ENCODE measurements at places on chromosomes 6 and 20.

GRCh38 chr6:153449279-153449678 lies 318.2 kb upstream of the RGS17 start:
- DNase-seq: no peak

- no peak for DNase-seq
These were observed 24.7 kb upstream of the CD2AP start for GRCh38 chr6:47452899-47453298.

GRCh38 chr6:44487586-44487985 lies 100.1 kb downstream of the CDC5L start:
- DNase-seq: no peak

- DNase-seq: no peak
These were observed 81.6 kb downstream of the DTD1 start for GRCh38 chr20:18669241-18670019.

- peak; percentile 51 for DNase-seq
These were observed 677 bp downstream of the NEURL2 start for GRCh38 chr20:45890077-45890984.

Measured in hypothalamus (tissue), 51 donors.